ENCODE measurements at places on chromosomes 4 and X.

DNA sequence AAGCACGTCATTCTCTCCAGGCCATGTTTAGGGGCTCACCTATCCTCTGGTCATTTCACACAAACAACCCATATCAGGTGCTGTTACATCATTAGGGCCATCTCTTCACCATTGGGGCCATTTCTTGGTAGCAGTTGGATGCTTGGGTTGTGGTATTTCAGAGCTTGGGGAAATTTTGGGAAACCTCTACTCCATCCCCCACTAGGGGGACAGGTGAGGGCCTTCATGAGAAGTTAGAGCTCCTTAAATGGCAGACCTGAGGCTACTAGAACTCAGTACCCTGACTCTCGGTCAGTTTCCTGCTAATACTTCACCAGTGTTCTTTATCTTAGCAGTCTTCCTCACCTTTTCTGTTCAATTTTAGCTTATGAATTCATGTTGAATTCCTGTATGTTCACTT is 50.2 kb downstream of the ZNF827 start:
- no peak for DNase-seq

DNA sequence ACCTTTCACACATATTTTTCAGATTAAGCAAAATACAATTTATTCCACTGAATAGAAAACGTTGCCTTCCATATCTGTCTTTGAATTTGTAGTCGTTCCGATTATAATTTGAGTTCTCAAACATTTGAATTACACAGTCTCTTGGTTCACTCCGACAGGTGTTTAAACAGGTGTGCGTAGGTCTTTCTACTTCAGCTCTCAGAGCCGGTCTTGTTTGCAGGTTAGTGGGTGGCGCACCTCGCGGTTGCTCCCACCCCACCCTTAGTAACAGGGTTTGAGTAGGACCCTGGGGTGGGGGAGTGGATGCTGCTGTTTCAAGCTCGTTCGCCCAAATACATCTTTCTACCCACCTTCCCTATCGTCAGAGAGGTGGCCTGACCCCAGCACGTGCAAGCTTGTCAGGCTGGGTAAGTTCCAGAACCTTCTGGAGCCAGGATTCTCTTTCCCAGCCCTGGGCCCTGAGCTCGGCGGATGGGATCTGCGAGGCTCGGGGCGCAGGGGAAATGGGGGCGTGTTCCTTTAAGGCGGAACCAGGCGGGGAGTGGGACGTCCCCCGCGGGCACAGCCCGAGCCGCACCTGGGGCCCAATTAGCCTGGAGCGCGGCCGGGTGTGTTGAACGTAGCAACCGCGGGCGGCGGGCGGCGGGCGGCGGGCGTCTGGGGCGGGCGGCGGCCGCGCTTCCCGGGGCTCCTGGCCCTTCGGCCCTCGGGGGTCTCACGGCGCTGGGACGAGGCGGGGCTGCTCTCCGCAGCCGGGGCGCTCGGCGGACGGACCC is at the start of gene FAM149A:
Gene FAM149A (plus strand): TSS at position 591 of the 776 bp plus-strand sequence.
- DNase-seq, result peak; percentile 3

- peak; percentile 66 for DNase-seq
These were observed 12.8 kb upstream of the SLITRK4 start for GRCh38 chrX:143648705-143649104.

GRCh38 chr4:113733685-113734084 is 27.9 kb downstream of the CAMK2D start:
- no peak for DNase-seq

GRCh38 chr4:98482847-98483806 is 175.3 kb downstream of the TSPAN5 start:
- DNase-seq, result no peak

- no peak for DNase-seq
These were observed 169.8 kb downstream of the SCFD2 start for GRCh38 chr4:53195815-53196661.

- DNase-seq, result peak; percentile 54
These were observed 531 bp downstream of the STAG2 start for GRCh38 chrX:123962006-123962467.

GRCh38 chr4:74840936-74841509 is 46.7 kb upstream of the BTC start:
- DNase-seq, result no peak

DNA sequence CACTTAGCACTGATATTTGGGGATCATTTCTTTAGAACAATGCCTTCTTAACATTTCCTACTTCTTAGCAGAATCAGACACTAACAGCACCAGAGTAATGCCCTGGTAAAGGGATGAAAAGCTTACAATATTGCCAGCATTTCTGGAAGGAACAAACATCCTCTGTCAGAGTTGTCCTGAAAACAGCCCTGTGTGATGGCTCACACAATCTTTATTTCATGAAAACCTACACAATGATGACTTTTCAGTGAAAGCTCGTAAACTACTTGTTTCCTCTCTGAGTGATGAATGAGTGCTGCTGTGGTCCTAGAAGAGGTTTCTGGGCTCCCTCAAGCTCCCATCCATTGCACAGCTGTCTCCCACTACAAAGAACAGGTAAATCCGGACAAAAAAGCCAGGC is 52.8 kb downstream of the GPC4 start:
- DNase-seq, result no peak

DNA sequence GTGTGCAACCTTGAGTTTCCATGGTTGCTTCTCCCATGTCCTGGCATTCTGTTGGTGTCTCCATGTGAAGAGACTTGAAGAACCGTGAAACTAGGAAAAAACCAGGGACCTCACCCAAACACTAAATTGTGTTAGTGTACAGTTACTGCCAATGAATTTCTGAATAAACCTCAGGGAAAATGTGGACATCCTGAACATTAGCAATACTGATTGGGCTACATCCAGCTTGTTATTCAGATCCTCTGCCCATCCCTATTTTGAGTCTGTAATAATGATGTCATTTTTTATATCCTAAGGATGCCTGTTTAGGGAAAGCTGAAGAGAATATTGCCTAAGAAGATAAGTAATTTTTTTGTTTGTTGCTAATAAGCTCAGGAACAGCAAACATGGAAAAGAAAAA is 262.7 kb downstream of the TMA16 start:
- DNase-seq, result no peak

- DNase-seq, result no peak
These were observed 489.5 kb downstream of the STIM2 start for GRCh38 chr4:27350161-27350560.

GRCh38 chr4:70670332-70671014 is 4.2 kb upstream of the JCHAIN start:
- DNase-seq, result no peak

DNA sequence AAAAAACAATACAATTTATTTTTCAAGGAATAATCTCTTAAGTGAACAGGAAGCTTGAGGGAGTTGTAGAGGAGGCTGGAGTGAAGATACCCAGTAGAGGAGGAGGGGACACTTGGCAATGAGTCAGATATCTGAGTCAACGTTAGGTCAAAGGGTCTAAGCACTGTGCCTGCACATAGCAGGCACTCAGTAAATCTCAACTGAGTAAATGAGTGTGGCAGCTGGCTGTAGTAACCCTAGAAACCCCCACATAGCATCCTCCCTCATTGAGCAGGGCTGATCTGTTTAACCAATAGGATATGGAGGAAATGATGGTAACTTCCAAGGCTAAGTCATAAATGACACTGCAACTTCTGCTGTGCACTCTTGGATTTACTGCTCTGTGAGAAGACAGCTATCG is 186.0 kb upstream of the FAM241A start:
- DNase-seq, result peak; percentile 36

DNA sequence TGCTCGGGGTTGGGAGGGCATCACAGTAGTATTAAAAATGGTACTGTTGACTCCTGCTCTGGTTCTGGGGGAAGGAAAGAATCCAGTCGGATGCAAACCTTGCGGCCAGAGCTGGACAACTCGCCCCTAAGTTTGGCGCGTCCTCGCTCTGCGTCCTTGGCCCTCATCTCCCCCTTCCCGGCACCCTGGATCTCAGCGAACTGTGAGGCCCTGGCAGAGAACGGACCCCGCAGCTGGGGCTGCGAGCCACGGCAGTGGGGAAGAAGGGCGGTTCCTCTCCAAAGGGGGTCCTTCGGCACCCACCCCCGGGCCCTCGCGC is 14.0 kb downstream of the ARHGEF6 start:
- no peak for DNase-seq

DNA sequence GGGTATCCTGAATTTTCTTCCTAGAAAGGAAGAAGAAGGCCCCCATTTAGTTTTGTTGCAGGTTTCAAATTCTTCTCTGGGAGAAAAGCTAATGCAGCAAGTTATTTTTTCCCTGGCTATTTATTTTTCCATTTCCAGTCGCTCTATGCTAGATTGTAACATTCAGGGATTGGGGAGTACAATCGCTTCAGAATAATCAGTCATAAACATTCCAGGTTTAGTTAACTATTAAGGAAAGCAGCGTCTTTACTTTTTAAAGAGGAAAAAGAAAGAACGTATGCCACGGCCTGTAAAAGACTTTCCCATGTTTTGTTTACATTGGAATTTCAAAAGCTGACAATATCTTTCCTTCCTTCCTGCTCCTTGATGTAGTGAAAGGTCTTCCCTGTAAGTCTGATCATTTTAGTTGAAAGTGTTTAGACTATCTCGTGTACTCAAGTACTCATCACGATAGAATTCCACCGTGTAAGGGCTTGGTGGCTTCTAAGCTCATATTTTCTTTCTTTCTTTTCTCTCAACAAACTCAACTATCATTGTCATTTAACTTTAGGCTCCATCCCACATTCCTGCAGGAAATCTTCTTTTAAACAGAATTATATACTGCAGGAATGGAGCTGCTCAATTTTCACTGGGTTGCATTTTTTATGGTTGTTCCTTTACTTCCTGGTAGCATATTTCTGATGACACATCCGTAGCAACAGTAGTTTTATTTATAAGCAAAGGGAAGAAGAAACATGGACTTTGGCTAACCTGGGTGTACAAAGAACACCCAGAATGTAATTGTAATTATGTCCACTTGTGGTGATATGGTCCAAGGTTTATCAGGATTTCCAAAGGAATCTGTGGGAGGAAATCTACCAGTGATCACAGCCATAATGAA is 213.1 kb upstream of the FAT1 start:
- DNase-seq, result no peak

- no peak for DNase-seq
These were observed 154.7 kb downstream of the ANTXR2 start for GRCh38 chr4:79918292-79918691.

DNA sequence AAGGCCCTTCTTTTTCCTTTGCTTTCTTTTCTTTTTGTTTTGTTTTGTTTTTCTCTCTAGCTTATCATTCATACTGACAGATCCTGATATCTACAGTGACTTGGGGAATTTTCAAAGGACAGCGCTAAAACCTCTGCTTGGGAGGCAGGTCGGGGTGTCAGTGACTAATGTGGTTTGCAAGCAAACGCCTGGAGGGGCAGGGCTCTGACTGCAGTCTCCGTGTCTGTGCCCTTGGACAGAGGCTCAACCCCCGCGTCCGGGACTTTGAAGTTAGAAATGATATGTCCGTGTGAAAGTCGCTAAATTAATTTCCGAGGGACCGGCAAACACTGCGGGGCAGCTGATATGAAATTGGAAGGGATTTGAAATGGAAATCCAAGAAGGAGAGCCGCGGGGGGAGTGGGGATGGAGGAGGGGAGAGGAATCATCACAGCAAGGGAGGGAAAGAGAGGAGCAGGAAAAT is 312.4 kb downstream of the DHRSX start:
- no peak for DNase-seq

DNA sequence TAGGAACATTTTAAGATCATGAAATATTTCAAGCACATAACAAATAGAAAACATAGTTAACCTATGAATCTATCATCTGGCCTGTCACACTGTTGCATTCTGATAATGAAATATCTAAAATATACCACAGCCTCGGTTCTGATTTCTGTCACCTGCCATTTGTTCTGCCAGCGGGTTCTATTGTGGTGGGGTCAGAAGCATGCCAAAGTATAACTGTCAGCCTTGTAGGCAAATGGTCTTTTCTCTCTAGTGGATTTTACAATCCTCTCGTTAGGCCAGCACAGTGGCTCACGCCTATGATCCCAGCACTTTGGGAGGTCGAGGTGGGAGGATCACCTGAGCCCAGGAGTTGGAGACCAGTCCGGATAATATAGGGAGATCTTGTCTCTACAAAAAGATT is 47.9 kb downstream of the HTRA3 start:
- no peak for DNase-seq

DNA sequence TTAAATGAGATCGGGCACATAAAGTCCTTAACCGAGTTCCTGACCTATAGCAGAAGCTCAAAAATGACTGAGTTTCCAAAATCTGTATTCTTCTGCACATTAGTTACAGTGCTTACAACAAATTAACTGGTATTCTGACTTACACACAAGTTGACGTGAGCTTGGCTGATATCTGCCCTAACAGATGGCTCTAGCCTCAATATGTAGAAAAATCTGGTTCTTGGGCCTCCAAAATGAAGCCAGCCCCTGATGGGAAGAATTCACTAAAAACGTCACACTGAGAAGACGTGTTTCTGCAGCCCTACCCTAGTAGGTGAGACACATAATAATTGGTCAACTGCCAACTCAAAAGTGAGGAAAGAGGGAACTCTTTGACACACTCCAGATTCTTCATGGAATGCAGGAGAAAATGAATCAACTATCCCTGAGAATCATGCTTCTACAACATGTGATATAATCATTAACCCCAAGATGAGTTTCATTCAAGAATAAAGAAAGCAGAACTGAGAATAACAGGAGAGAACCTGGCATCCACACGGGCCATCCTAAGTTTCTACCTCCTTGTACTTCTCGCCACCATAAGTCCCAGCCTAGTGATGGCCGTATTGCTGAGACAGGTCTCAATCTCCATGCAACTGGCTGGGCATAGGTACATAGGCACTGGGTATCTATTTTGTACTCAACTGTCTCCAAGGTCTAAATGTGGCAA is 8.2 kb downstream of the STX18 start:
- DNase-seq, result no peak

GRCh38 chr4:54384563-54384962 is 155.5 kb downstream of the PDGFRA start:
- peak; percentile 48 for DNase-seq

DNA sequence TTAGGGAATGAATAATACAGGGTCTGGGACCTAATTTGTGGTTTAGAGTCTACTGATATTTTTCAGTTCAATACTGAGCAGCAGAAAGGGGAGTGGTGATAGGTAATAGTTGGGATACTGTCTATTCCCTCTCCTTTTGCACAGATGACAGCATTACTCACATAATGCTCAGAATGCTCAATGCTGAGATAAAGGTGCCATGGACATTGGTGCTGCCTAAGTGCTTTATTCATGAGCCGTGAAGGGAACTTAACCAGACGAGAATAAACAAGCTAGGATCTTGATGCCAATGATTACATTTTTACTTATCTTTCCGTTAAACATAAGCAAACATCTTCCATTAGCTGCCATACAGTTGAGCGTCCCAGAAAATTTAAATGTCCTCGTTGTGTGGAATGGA is 75.6 kb downstream of the STK32B start:
- no peak for DNase-seq

- no peak for DNase-seq
These were observed 642.6 kb downstream of the PCDH7 start for GRCh38 chr4:31362756-31363155.
